ENCODE measurements at places on chromosomes 2 and 18.

GRCh38 chr18:73461780-73462059, 593.9 kb upstream of the NETO1 start:
- H3K36me3 ChIP-seq, result no peaks in the 10 kb centered on the region
- H3K27ac ChIP-seq, result no peak overlapping the region
- DNase-seq, result no peak
- H3K27me3 ChIP-seq, result no peaks in the 10 kb centered on the region

DNA sequence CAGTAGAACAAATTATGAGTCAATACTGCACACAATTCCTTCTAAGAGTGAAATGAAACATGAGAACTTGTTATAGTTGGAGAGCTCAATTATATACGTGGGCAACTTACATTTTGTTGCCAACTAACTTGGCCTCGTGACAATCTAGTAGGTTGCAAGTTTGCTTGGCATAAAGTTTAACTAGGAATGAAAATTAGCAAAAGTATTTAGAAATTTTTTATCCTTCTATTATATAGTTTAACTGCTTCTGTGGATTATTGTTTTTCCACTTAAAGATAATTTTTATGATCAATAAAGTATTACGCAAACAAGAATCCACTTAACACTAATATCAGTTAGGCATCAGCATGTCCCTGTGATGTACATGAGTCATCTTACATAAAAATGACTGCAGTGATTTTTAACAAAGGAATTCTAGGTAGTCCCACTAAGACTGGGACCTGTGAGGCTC, 41.1 kb downstream of the FAM124B start:
- no peak overlapping the region for H3K27ac ChIP-seq
- H3K4me1 ChIP-seq, result no peaks in the 10 kb centered on the region
- H3K4me3 ChIP-seq, result no peak overlapping the region
- no peaks in the 10 kb centered on the region for H3K27me3 ChIP-seq
- H3K36me3 ChIP-seq, result no peaks in the 10 kb centered on the region

- H3K4me3 ChIP-seq, result no peak overlapping the region
- peaks cover 34% of the 10 kb centered on the region for H3K4me1 ChIP-seq
- H3K27ac ChIP-seq, result no peak overlapping the region
- H3K36me3 ChIP-seq, result peaks cover 92% of the 10 kb centered on the region
- DNase-seq, result no peak
Observed at GRCh38 chr2:46972438-46972837, 56.8 kb upstream of the MCFD2 start.

- H3K4me3 ChIP-seq, result no peak overlapping the region
- no peaks in the 10 kb centered on the region for H3K36me3 ChIP-seq
- peaks cover 9% of the 10 kb centered on the region for H3K4me1 ChIP-seq
Observed at GRCh38 chr2:196742685-196743084, 56.8 kb downstream of the GTF3C3 start.

- no peak for DNase-seq
- no peaks in the 10 kb centered on the region for H3K36me3 ChIP-seq
- no peak overlapping the region for H3K27ac ChIP-seq
- no peaks in the 10 kb centered on the region for H3K4me1 ChIP-seq
- no peaks in the 10 kb centered on the region for H3K27me3 ChIP-seq
- H3K4me3 ChIP-seq, result no peak overlapping the region
Observed at GRCh38 chr18:26453386-26453901, 94.9 kb downstream of the KCTD1 start.
